Activated CD4-positive, alpha-beta T cell treated with anti-CD3 and anti-CD28 coated beads for 24 hours (primary cell): ENCODE measurements at places on chromosomes 1 and 21.

GRCh38 chr21:44911384-44912157 lies 9.1 kb downstream of the ITGB2 start:
- no peak for DNase-seq

GRCh38 chr1:17686258-17686657 lies 68.9 kb upstream of the ACTL8 start:
- DNase-seq, result no peak

GRCh38 chr1:56180520-56181190 lies 398.7 kb downstream of the PLPP3 start:
- DNase-seq, result no peak

DNA sequence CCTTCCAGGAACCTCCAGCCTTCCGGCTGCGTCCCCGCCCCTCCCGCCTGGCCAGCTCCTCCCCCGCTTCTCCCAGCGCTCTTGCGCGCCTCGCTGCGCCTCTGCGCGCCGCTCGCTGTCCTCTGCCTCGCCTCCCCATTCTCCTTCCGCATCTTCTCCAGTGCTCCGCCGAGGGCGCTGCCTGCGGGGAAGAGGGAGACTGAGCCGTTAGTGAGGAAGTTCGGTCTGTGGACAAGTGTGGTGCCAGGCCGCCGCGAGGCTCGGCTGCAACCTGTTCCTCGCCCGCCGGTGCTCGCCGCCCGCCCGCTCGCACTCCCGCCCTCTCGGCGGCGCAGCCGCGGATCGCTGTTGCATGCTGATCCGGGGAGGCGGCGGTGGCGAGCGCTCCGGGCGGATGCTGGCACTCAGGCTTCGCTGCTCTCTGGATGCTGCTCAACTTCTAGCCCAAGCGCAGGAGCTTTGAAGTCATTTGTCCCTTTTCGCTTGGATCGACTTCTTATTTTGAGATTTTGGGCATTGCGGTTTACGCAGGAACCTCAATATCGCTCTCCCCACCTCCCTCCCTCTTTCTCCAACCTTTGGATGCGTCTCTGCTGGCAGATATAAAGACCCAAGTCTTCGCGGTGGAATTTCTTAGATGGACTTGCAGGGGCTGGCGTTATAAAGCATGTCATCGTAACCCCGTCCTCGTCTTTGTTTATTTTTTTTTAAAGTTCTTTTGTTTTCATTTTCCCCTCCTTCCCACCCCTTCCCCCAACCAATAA lies 614 bp upstream of the CACNA1E start:
- peak; percentile 6 for DNase-seq

DNA sequence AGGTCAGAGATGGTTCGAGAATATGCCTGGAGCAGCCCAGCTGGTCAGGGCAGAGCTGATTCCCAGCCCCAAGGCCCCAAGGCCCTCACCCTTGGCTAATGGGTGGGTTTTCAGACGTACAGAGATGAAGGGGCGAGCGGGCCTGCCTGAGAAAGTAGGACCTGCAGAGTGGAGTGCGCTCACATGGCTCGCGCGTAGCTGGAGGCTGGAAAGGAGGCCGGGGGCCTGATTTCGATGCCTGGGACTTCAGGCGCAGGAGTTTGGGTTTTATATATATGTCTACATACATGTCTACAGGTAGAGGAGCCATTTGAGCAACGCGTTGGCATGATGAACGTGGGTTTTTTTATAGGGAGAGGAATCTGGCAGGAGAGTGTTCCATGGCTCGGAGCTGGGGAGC lies 8.9 kb downstream of the COQ8A start:
- DNase-seq, result no peak

DNA sequence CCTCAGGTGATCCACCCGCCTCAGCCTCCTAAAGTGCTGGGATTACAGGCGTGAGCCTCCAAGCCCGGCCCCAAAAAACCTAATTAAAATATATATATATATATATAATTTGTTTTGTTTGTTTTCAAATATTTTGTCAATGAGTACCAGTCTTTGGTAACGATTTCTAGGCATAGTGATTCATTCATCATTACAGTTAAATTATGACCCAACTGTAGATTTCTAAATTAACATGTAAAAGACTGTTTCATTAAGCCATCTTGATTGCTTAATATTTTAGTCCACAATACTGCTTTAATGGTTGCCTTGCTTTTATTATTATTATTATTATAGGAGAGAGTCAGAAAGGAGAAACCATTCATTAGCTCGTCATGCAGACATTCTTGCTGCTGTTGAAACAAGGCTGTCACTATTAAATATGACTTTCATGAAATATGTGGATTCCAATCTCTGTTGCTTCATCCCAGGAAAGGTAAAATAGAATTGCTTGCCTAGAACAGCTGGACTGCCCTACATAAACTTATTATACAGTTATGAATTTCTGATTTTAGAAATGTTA lies 19.9 kb downstream of the FBXO28 start:
- no peak for DNase-seq

DNA sequence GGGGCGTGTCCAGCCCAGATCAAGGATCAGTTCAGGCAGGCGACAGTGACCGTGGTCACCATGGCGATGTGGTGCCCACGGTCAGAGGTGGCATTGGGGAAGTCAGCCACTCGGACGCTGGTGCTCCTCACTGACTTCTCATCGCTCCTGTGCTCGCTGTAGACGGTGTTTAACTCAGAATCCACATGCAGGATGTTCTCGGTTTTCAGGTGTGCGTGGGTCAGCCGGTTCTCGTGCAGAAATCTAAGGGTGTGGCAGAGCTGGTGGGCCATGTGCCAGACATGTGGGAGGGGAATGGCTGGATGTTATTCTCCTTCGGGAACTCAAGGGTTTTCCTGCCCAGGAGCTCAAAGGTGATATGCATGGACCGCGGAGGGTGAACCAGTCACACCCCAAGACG lies 11.7 kb downstream of the OR2AJ1 start:
- no peak for DNase-seq

GRCh38 chr1:102420034-102420433 lies 423.3 kb upstream of the OLFM3 start:
- no peak for DNase-seq

DNA sequence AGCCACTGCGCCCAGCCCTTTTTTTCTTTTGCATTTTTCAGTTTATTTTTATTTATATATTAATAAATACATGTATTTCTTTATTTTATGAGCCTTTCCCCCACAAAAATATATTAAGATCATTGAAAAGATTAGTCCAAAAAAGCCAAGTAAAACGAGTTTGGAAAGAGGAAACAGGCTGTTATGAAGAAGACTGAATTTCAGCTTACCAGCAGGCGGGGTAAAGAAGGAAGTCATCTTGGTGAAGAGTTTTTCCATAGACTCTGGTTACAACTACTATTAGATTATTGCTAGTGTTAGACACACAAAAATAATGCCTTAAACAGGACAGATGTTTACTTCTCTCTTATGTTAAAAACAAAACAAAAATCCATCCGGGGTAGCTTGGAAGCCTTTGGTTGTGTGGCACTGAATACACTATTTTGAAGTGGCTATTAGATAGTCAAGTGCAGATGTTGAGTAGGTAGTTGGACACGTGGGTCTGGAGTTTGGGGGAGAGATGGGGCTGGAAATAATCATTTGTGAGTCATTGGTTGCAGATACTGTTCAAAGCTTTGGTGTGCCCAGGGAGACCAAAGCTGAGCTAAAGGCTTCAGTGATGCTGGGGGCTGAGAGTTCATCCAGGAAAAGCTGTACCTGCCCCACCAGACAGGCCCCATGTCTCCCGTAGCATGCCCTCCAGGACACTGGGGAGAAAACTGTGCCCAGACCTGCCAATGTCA lies 8.7 kb upstream of the LRRC71 start:
- no peak for DNase-seq

- no peak for DNase-seq
Observed at GRCh38 chr1:215594640-215595039, 27.5 kb downstream of the KCTD3 start.

GRCh38 chr21:9838738-9839642 lies 682.4 kb upstream of the TPTE start:
- DNase-seq, result no peak

DNA sequence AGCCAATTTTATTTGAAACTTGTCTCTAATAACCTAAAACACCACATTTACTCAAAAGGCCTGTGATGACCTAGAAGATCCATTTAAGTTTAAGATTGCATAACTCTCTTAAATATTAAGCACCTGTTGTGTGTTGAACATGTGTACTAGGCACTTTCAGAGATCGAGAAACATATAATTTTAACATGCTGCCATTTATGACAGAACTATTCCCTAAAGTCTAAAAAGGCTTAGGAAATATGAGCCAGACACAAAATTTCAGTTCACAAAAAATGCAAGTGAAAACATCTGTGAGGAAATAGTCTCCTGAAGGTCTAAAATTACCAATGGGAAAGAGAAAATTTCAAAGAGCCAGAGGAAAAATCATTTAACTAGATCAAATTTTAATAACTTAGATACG lies 37.7 kb downstream of the CEP170 start:
- DNase-seq, result no peak

DNA sequence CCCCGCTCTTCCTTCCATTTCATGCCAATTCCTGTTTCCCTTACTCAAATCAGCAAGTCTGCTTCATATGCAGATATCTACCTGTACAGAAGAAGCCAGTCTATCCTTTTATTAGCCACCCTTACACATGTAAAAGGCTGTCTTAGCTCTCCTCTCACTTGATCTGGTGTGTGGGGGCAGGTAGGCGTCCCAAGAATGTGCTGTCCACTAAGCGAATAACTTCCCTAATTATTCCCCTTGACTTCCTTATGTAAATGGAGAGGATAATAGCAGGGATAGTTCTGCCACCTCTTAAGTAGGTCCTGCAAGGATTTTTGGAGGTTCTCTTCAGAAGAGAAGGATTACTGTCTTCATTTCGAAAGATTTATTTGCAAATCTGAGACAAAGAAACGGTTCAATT lies 160.4 kb downstream of the TTLL7 start:
- DNase-seq, result no peak
